ENCODE measurements at places on chromosomes 3 and 15.

DNA sequence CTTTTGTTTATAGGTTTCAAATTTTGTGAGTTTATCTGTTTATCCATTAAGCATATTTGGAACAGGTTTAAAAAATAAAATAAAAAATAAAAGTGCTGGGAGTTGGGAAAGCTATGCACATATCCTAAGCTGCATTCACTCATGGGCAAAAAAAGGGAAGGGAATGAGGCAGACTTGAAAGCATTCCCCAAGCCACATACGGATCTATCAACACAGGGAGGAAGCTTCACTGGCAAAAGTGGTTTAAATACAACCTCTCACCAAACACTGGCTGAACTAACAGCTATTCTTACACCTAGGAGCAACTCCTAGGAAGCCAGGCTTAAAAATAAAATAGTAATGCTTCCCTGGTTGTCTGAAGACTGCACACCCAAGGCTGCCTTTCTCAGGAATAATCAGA lies 101.2 kb downstream of the PCCB start:
- DNase-seq = no peak

- no peak for DNase-seq
Measured at GRCh38 chr15:62327406-62327805, 162.3 kb upstream of the C2CD4B start.

GRCh38 chr15:58064082-58064979 lies 1.2 kb downstream of the ALDH1A2 start:
- no peak for DNase-seq

GRCh38 chr3:184168363-184169120 lies 6.1 kb upstream of the AP2M1 start:
- no peak for DNase-seq
